ENCODE measurements at places on chromosomes 2 and 18.

DNA sequence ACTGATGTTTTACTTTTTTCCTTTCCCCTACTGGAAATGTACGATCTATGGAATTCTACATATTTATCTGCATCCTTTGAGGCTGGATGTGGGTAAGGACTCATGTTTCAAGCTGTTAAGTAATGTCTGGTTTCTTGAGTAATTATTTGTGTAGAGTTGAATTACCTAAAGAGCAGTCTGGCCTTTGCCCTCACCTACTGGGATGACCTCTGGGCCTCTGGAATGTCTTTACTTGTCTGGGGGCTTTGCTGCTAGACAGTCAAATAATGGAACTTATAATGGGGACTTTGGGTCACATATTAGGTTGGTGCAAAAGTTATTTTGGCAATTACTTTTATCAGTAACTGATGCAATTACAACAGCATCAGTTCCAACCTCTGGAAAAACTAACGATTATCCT is 244.7 kb downstream of the CCDC178 start:
- no peak for DNase-seq

- DNase-seq, result no peak
Observed at GRCh38 chr18:73218293-73218692, 350.5 kb upstream of the NETO1 start.

GRCh38 chr2:213152065-213152794 is 818 bp upstream of the IKZF2 start:
- peak; percentile 7 for DNase-seq

DNA sequence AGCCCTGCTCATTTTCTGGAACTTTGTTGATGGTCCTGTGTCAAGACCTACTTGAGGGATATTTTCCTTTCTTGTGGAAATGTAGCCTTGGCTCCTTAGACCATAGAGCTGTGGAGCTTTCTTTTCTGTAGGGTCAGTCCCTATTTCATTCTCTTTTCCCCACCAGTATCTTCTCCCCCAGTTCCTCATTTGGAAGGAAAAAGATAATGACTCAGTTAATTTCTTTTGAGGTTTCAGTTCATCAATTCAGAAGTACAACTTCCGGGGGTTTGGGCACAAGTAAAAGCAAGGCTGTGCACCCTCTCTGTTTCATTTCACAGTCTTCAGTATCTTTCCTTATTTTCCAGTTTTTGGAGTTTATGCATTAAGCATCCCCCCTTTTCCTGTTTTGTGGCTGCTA is 70.7 kb downstream of the CDC42EP3 start:
- no peak for DNase-seq

GRCh38 chr18:49756671-49757362 is 56.5 kb downstream of the ACAA2 start:
- DNase-seq, result no peak

DNA sequence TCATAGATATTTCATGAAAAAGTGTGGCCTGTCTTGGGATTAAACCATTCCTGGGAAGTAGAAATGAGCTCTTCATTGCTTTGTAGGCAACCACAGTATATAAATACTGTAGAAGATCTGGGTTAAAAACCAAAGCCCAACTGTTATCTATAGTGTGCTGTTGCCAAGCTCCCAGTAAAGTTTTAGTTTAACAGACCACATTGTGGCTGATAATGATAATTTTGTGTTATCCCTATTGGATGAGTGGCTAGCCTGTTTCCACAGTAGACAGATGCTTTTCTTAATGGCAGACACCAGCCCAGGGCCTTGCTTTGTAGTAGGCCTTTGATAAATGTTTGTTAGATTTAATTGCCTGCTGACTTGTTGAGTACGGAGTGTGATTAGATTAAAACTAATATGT is 52.1 kb downstream of the FMNL2 start:
- no peak for DNase-seq

DNA sequence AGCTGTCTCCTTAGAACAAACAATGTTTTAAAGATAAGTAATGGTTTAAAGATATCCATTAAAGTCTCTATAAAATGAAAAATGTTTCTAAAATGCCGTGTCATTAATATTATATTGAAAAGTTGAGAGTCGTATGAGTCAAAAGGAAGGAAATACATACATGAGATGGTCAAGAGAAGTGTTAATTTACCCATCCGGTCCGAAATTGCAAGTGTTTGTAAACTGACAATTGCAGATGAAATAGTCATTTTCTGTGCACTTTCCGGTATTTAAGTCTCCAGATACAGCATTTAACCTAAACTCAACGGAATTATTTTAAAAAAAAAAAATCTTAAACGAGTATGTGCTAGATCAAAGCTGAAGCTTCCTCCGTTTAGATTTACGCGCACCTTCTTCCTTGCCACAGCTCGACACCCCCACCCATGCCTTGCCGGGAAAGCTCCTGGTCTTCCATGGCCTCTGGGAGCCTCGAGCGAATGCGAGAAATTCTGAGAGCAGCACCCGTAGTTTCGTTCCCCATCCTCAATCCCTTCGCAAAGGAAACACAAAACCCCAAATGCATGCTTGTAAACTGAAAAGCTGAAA is 1.8 kb downstream of the DSC3 start:
- no peak for DNase-seq

DNA sequence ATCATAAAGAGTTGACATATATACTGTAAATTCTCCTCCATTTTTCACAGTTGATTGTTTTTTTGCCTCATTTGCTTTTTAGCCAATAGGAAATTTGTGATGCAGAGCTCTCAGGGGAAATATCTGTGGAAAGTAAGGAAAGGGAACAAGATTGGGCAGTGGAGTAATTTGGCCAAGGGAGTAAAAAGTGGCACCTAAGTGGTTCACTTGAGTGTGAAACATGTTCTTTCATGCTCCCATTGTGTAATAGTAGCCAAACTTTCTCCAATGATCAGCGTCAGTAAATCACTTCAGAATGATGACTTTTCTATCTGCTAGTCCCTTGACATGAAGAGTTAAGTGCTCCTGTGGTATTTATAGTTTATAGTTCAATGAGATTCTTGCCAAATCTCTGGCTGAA is 141.9 kb upstream of the KCNJ3 start:
- no peak for DNase-seq

DNA sequence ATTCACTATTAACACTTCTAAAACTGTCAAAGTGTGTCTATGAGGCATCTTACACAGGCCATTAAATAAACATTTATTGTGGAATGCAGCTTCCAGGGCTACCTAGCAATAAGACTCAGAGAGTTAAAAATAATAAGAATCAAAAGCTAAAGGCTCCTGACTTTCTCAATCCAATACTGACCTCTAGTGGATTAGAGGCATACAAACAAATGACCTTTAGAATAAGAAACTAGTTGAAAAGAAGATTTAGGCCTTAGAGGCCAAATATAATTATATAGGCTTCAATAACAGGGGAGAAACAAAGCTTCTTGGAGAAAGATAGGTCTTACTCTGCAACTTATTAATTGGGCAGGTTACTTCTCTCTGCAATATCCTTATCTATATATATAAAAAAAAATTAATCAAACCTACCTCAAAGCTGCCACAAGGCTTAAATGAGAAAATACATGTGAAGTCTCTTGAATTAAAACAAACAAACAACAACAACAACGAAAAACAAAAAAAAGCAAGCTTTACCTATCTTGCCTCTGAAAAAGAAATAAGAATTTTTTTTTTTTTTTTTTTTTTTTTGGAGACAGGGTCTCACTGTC is 246.1 kb downstream of the EXOC6B start:
- DNase-seq, result no peak

DNA sequence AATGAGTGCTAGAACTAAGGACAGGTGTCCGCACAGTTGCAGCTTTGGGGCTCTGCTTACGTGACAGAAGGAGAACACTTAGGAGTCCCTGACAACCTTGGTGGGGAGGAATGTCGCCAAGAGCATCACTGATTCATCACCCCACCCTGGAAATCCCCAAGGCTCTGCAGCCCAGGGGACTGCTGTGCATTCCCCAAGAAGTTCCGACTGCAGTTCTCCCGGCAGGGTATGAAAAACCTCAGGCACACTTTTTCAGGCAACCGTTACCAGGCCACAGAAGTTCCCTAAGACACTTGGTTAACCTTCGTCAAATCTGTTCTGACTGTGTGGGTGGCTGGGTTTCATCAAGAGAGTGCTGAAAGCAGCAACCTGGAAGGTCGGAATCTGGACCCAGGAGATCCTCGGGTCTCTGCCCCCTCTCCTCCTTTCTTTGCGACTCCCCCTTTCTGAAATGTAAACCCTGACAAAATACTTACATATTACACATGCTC is 192.1 kb upstream of the CXCR4 start:
- no peak for DNase-seq

DNA sequence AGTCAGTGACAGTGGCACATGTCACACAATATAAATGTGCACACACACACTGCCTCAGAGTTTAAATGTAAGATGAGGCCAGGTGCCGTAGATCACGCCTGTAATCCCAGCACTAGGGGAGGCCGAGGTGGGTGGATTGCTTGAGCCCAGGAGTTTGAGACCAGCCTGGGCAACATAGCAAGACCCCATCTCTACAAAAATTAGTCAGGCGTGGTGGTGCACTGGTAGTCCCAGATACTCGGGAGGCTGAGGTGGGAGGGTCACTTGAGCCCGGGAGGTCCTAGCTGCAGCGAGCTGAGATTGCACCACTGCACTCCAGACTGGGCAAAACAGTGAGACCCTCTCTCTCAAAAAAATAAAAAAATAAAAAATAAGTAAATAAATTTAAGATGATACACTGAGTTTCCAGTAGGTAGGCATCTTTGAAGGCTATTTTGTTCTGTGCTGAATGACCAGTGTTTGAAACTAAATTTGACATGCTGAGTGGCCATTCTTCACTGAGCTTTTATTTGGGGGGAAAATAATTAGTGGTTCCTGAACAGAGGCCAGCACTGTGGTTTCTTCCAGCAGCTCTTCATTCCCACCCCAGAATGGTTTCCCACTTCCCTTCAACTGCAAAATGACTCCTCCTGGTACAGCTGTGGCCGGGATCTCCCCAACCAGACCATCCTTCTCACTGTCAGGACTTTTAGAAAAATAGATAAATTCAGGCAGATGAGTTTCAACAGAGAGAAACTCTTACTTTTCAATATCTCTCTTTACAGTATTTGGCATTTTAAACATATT is 44.9 kb downstream of the PSMG2 start:
- no peak for DNase-seq

GRCh38 chr18:78716022-78716421 is 263.6 kb upstream of the SALL3 start:
- DNase-seq, result no peak

DNA sequence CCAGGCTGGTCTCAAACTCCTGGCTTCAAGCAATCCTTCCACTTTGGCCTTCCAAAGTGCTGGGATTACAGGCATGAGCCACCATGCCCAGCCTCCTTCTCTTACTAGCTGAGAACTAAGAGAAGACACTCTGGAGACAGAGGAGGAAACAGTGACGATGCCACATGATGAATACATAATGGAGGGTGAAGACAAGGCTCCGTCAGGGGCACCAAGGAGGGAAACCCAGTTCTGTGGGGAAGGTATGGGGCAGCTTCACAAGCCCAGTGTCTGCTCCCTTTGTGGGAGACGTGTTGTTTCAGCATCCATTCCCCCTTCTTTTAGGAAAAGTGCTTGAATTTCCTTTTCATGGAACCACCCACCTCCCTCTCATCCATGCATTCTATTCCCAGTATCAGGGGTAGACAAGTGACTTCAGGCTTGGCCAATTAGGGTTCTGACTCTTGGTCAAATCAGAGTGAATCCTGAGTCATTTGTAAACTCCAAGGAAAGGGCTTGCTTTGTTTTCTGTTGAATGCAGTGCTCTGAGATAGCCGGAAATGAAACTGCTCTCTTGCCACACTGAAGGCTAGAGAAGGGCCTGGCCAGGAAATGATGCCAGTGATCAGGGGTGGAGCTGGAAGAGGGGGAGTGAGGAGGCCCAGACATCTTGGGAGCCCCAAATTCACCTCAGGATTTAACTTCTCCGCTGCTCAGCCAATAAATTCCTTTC is 23.7 kb downstream of the TMEM127 start:
- no peak for DNase-seq

DNA sequence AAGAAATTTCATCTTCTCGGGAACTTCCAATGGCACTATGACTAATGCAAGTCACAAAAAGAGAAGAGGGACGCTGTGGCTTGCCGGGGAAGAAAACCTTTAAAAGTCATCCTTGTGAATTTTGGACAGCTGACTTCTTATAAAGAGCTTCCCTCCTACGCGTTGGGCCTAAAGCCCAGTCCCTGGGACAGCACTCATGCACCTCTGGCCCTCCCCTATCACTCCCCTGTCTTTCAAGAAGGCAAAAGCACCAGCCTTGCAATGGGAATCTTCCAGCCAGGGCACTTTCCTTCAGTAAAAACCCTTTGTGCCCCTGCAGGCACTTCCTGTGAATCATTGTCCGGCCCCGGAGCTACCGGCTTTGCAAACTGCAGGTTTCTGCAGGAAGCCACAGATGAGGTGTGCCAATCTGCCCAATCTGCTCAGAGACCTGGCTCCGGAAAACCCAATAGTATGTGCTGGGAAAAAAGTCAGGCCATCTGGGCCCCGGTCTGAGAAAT is 7.1 kb downstream of the MREG start:
- no peak for DNase-seq

DNA sequence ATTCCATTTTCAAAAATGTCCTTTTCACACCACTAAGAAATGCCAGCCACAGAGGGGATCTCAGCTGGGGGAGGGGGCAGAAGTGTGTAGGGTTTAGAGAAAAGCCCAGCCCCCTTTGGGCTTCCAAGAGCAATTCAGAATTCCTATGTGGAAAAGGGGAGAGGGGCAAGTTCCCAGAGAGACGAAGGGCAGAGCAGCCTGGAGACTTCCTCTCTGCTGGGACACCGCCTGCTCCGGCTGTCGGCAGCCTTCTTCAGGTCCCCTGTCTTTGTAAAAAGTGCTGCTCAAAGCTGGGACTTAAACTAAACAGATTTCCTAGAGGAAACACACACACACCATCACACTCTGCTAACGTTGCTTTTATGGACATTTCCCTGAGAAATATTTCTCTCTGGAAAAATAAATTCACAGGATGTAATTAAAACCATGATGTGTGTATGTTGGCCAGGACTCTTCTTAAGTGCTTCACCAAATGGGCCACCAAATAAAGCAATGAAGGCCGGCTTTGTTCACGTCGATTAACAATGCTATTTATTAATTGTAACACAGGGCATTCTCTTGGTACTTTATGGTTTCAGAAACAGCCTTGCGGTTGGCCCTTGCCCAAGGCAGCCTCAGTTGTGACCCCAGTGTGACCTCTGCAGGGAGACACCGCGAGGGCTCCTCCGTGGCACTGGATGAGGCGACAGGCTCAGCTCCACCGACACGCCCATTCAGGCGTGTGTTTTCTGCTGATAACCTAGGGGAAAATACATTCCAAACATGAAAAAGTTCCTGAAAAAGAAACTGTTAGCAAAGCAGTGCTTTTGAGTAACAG is 5.6 kb upstream of the ASB1 start:
- no peak for DNase-seq

- DNase-seq, result no peak
Observed at GRCh38 chr18:48828194-48828545, 122.6 kb downstream of the SMAD7 start.
